Dorsolateral prefrontal cortex (tissue), 122 donors: ENCODE measurements at places on chromosomes 4 and X. TPM values are rescaled to one million over a fixed set of nuclear protein-coding genes. Genes with fewer than 3 reads are reported as not detected.

DNA sequence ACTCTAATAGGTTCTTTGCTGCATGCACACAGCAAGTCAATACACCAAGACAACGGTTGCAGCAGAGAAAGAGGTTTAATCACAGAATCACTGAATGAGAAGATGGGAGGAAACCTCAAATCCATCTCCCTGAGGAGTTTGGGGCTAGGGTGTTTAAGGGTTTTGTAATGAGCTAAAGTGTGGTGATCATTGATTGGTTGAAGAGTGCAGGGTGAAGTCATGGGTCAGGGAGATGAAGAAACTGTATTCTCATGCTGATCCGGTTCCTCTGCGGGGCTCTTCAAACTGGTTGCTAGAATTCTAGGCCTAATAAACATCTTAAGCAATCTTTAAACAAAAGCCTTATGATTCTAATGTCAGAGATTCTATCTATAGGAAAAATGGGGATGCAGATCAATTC is 432.5 kb upstream of the FAM47C start:
- DNase-seq: no peak

Gene ARMCX1
- 33.9 TPM for total RNA-seq

- DNase-seq: no peak
Observed at GRCh38 chrX:11269996-11270395, 23.2 kb upstream of the AMELX start.

- DNase-seq: no peak
Observed at GRCh38 chrX:77442728-77443127, 4.5 kb upstream of the FGF16 start.

DNA sequence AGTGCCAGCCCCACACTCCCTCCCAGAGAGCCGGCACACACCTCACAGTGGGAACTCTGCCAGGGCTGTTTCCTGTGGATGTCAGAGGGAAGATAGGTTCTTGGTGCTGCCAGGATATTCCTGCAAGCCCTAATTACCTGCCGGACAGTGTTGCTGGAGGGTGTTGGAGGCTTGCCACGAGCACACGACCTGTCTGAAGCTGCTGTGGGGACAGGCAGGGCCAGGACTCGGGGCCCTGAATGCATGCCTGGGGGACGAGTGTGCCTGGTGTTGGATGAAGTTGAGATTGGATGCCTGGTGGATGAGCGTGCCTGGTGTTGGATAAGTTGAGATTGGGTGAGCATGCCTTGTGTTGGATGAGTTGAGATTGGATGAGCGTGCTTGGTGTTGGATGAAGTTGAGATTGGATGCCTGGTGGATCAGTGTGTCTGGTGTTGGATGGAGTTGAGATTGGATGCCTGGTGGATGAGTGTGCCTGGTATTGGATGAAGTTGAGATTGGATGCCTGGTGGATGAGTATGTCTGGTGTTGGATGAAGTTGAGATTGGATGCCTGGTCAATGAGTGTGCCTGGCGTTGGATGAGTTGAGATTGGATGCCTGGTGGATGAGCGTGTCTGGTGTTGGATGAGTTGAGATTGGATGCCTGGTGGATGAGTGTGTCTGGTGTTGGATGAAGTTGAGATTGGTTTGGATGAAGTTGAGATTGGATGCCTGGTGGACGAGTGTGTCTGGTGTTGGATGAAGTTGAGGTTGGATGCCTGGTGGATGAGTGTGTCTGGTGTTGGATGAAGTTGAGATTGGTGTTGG is 23.2 kb upstream of the UVSSA start:
- DNase-seq: no peak

Gene TRMT44
- 48.5 TPM for total RNA-seq

DNA sequence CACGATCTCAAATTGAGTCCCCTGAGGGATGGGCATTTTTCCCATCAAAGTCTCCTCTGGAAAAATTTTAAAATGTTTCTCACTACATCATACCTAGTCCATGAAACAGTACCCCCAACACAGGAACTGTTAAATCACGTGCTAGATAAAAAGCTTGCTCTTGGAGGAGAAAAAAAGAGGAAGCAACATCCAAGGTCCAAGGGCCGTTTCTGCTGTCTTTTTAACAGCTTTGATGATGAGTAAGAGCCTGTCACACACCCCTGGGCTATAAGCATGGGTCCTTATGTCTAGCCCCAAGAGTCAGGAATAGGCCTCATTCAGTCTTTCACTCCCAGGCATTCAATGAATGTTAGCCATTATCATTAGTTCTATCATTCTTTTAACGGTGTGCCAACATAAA is 128.9 kb downstream of the SH3KBP1 start:
- no peak for DNase-seq

Gene PWWP3B
- total RNA-seq: 18.2 TPM
